Hematopoietic multipotent progenitor cell treated with erythropoietin and hydrocortisone succinate and interleukin-3 and kit ligand, for 6 days (in vitro differentiated cells): ENCODE measurements at places on chromosomes 2 and 18.
A peak's percentile ranks its signal among the peaks of the same experiment; 100 is the strongest.

DNA sequence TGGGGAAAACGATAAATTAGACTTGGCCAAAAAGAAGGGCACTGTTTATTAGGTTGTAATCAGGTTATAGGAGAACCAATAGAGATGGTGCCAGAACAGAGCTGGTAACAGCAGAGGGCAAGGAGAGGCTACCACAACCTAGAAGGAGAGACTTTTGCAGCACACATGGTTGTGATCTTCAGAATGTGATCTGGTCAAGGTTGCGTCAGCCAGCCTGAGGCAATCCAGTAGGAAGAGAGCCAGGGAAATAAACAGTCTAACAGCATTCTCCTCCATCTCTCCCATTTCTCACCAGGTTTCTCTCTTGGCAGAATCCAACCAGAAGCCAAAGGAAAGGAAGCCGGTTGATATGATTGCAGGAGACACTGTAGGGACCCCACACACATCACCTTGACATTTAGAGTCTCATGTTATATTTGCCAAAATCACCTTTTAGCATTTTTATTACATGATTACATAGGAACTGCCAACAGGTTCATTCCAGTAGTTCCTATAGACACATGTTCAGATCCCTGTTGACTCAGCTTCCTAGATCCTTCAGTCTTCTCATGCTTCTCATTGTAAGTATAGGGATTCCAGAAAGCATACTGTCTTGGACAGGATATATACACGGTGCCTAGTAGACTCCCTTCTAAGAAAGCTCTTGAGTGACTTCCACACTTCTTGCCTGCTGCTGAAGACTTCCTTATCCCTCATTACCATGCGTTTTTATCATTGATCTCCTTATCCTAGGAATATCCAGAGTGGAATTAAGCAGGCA is 17.6 kb upstream of the SPATS2L start:
- no peak for DNase-seq

GRCh38 chr2:216389570-216389969 is 17.3 kb upstream of the MARCHF4 start:
- DNase-seq: no peak

DNA sequence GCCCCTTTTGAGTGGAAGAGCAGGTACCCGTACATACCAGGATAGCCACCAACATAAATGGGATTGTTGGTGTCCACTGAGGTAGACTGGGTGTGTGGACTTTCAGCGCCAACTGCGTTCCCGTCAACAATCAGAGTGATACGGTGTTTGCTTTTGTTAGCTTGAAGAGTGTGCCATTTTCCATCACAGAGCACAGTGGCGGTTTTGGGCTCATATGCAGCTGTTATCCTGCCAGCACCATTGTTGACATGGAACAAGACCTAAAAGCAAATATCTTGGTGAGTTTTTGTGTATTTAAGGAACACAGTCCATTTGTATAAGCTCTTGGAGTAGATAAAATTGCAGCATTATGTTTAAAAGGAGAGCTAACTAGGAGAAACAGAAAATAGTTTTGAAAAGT is 174.5 kb downstream of the LAMA1 start:
- no peak for DNase-seq

- no peak for DNase-seq
Measured at GRCh38 chr2:236691799-236692167, 122.2 kb downstream of the ACKR3 start.

GRCh38 chr2:127913808-127914457 is 28.2 kb upstream of the AMMECR1L start:
- no peak for DNase-seq

- DNase-seq: no peak
Measured at GRCh38 chr2:24453379-24454073, 37.5 kb upstream of the NCOA1 start.

- DNase-seq: no peak
Measured at GRCh38 chr2:66701251-66701650, 266.3 kb downstream of the MEIS1 start.

DNA sequence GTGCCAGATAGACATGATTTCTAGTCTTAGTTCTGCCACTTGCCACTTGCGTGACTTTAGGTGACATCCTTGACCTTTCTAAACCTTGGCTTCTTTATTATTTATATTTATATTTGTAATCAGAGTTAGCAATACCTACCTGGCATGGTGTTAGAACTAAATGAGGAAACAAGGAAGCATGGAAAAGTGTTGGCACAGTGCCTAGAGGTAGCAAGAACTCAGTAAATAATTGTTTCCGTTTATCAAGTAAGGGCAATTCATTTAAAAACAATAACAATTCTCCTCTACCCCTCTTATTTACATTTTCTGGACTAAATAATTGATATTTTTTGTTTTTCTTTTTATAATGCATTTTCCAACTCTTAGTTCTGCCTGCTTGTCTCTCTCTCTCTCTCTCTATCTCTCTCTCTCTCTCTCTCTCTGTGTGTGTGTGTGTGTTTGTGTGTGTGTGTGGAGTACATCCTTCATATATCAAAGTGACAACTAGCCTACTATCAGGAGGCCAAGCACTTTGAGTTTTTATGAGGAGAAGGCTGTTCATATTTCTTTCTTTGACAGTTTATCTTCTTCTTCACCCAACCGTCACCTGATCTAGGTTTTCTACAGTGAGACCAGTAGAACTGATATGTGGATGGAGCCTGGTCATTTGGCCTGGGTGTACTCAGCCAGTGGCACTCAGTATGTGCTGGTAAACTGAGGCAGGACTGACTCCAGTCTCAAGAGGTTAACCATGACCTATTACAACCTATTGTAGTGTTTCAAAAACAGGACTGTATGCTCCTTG is 134.5 kb downstream of the LRRTM1 start:
- DNase-seq: no peak

DNA sequence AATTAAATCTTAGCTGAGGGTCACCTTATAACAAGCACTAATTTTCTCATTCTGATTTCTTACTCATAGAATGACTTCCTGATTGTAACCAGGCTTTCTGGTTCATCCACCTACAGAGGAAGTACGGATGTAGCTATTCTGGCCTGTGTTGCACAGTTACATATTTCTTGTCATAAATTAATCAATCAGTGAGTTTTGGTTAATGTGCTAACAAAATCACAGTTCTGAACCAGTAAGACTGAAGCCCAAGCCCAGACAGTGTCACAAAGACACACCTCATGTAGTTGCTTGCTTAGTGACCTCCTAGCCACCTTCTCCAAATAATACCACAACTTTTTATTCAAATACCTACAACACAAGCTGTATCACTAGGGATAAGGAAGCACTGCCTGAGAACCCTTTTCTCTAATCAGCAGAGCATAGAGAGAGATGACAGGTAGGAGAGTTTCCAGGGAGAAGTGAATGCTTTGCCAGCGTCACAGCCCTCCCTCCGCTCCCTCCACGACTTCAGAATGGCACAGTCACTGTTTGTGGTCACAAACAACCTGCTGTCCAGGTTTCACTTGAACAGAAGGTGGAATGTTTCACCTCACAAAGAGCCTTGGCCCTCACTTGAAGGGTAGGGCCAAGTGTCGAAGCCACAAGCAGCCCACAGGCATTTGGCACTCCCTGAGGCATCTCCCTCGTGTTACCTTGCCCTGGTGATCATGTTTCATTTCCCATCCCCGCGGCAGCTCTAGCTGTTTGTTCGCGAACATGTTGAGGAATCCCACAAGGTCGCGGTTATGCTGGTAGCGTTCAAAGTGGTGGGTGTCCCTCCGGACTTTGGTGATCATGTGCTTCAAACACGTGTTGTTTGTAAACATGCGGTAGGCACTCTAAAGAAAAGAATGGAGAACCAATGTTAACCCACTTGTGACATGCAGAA is 120.8 kb upstream of the STK17B start:
- no peak for DNase-seq

GRCh38 chr2:46612675-46613074 is 133.3 kb downstream of the TMEM247 start:
- no peak for DNase-seq

DNA sequence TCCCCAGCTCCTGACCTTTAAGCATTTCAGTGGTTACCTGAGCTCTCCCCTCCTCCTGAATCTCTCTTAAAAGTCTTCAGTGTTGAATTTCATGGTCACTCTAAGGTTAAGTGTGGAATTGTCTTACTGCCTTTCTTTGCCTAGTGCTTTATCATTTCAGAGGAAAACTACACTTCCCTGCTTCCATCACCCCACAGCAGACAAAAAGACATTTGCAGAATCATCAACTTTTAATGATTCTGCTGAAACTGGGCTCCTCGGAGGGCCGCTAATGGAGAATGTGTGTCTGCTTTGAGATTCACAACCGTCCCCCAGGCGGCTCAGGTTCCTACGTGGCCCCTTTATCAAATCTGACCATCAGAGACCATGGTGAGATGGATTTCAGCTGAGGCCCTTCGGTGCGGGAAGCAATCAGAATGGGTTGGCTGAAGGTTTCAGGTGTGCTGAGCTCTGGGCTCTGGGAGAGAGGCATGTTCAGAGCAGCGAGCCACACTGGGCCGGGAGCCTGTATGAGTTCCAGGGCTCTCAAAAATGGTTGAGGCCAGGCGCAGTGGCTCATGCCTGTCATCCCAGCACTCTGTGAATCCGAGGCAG is 41.9 kb upstream of the TBC1D8 start:
- no peak for DNase-seq

DNA sequence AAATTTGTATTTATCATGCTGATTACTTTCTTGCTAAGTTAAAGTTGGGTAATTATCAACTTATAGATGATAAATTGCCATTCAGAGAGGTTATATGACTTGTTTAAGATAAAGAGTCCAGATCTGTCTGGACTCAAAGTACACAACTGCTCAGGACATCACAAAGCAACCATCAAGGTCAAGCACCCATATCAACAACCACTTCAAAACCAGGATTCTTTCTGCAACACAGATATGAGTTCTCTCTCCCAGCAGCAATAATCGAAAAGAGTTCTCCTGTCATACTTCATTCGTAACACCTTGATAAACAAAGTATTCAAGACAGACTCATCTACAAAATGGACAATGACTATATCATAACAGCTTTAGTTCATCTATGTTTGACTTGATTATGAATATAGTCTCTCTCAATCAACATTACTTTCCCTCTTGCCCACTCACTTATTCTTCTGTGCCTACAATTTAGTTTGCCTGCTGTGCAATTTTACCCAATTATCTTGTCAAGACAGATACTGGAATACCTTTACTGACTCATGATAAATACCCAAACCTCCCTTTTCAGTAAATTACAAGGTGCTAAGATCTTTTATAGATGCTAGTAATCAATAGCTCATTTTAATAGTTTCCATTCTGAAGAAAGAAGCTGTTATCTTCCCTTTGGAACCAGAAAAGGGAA is 281.8 kb downstream of the NBAS start:
- no peak for DNase-seq

GRCh38 chr2:100518801-100519200 is 44.0 kb upstream of the PDCL3 start:
- DNase-seq: no peak

DNA sequence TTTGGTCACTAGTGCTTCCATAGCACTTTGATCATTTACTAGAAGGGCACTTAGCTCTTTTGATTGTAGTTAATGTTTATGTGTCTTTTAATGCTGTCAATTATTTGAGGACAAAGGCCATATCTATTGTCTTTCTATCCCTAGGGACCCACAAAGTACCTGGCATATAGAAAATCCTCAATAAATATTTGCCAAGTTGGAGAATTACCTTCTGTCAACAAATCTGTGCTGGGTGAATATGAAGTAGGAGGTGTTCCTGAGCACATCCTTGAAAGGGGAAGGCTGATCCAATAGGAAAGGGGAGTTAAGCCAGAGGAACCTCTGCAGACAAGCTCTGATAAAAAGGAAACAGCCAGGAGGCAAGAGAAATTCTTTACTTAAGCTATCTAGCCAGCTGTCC is 8.2 kb downstream of the DPP4 start:
- no peak for DNase-seq

DNA sequence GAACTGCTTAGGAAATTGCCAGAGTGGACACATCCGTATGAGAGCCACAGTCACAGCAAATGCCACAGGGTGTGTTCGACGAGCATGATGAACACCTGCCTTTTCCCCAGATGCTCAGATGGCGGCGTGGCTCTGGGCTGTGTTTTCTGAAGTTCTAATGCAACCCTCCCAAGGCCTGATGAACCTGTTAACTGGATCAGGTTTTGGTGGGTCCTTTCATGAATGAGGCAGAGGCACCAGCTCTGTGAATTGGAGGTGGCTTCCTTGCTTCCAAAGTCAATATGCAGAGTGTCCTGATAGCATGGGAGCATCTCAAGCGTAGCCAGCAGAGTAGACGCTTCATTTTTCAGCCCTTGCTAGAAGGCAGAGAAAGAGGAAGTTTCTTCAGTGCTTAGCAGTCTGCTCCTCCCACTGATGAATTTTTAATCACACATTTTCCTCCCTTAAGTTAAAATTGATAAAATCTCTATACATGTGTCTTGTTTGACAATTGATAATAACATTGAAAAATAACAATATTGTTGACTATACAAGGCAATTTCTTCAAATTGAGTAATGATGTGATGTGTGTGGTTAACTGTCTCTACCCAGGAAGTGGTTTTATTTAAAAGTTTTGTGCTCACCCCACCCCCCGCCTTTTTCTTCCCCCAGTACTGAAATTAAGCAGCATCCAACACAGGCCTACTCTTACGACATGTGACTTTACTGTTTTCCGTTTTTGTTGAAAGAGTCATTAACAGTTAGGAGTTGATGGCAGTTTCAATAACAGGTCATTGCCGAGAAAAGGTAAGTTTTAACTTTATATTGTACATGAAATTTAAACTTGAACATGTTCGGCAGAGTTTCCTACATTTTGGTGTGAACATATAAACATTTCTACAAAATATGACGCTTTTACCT is at the start of gene ARHGAP15:
Gene ARHGAP15 (plus strand): TSS at position 739 of the 900 bp plus-strand sequence.
- peak; percentile 93 for DNase-seq

GRCh38 chr18:74694436-74694835 is 96.8 kb downstream of the ZNF407 start:
- DNase-seq: no peak
